ENCODE measurements at places on chromosomes 7 and 10.

GRCh38 chr7:106484562-106484961, 176.4 kb downstream of the CCDC71L start:
- DNase-seq = no peak

DNA sequence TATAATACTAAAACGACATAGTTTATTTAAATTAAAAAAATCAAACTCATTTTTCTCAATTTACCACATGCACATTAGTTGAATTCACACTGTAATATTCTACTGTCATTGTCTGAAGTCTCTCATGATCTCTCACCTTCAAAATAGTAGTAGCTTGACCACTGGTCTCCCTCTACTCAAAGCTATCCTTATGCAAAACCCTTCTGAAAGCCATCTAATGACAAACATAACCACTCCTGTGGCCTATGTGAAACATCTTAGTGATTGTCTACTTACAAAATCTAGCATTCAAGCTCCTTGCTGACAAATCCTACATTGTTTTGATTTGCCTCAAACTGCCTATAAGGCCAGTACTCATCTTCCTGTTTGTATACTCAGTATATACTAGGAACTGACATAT, 606.0 kb upstream of the GHITM start:
- no peak for DNase-seq

DNA sequence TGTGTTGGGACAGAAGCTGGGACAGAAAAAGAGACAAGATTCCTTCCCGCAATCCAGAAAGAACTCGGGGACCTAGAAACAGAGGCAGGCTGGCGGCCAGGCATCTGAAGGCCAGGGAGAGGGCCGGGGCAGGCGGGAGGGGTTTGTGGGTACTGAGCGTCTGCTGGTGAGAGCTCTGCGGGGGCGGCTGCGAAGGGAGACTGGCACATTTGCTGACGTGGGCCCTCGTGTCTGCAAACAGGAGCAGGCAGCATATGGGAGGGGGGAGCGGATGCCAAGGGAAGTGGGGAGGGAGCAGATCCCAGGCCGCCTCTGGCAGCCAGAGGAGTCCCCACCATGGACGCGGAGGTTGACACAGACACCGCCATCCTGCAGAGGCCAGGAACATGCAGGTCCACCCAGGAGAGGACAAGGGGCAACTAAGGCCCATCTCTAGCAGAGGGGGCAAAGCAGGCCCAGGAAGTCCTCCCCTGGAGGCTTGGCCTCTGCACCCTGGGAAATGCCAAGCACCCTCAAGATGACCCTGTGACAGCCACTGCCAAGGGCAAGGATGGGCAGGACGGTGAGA, 32.2 kb downstream of the KCNH2 start:
- no peak for DNase-seq

DNA sequence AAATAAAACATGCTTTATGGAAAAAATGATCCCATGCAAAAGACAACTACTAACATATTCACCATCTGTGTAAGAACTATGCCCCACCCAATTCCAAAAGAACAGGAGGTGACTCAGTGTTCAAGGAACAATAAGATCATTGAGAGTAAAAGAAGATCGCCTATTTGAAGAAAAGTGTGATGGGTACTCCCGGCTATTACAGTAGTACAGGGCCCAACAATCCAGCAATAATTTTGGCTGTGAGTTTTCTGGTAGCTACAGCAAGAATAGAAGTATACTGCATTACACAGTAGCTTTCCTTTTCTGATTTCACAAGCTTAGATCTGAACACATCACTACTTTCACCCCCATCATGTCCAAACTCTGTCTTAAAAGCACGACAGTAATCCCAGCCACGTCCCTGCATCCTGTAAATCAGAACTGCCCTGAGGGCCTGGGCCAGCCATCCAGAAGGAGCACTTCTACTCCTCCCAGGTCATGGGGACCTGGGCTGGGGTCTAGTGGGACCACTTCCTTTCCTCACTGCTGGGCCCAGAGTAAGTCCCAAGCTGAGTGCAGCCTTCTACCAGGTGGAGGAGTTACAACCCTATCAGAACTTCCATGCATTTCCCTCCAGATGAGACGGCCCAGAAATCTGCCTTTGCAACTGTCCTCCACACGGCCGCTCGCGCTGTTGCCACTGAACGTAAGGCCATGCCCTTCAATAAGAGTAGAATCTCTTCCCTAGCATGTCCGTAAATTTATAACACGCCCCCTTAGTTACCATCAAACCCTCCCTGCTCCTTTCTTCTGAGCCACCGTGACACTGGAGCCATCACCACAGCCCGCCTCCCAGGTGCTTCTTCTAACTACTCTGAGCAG, 7.9 kb downstream of the ESYT2 start:
- no peak for DNase-seq

- DNase-seq = no peak
Observed at GRCh38 chr7:135204341-135204749, 7.0 kb downstream of the WDR91 start.
